ENCODE measurements at places on chromosomes 2 and 18.

DNA sequence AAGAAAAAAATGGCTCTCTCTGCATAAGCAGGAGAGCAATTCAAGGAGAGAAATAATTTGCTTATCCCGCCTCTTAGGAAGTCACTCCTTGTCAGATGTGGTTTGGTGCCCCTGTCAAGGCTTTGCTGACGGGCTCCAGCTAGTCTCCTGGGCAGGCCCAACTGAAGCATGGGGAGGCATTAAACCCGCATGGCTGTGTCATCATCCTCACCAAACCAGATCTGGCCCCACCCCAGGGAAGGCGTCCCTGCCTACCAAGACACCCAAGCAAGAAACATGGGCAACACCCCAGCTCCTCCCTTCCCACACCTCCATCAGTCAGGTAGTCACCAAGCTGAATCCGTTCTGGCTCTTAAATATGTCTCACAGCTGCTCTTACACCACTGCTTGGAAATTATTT, 108.0 kb downstream of the SGPP2 start:
- no peak for DNase-seq

- no peak for DNase-seq
Measured at GRCh38 chr2:47299555-47299954, 103.4 kb upstream of the MSH2 start.

DNA sequence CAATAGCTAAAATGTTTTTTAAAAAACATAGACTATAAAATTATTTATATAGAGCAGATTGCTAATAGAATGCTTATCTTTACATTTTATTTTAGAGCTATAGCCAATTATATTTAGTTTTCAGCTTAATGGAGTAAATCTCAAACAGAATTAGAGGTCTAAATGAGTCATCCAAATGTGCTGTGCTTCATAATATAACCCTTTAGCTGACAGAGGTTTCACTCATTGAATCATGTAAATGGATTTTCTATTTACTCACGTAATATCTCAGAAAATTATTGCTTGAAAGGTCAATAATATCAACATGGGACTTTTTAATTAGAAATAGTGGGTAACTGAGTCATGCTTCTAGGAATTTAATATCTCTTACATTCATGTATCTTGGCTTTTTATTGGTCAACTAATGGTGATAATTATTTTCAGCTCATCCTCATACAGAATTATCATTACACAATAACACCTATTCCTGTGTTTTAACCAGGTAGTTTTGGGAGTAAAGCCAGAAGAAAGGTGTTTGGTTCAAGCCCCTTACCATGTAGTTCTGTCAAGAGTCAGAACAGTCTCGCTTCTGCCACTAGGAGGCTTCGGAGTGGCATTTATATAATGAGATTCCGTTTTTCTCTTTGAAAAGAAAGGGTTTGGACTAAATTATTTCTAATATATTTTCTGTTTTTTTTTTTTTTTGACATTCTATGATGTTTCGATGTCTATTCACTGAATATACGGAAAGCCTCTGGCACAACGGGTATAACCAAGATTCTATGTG, 217.6 kb downstream of the CDH7 start:
- DNase-seq, result no peak

DNA sequence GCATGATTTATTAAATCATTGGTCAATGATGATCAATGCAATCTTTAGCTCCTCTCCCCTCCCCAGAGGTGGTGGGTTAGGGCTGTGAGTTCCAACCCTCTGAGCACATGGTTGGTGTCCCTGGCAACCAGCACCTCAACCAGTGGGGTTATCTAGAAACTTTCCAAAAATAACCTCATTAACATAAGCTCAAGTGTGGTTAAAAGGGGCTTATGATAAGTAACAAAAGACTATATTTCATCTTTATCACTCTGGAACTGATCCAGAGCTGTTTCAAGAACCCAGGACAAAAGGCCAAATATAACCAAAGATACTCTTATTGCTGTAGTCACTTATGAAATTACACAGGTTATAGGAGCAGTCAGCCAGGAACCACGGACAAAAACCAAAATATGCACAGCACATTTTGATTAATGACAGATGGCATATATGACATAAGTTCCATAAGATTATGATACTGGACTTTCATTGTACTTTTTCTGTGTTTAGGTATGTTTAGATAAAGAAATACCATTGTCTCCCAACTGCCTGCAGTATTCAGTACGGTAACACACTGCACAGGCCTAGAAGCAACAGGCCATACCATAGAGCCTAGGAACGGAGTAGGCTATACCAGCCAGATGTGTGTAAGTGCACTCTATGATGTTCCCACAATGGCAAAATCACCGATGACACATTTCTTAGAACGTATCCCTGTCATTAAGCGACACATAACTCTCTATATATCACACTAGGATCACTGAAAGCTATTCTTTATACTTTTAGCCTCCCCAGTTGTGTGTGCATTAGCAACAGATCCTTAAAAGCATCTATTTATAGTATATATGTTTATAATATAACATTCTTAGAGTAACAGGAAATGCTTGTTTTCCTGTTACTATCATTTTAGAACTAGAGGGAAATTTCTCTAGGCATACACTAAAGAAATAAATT, 31.9 kb downstream of the KIDINS220 start:
- DNase-seq, result no peak

- DNase-seq, result no peak
Measured at GRCh38 chr2:238060096-238060541, 682 bp upstream of the SCLY start.

DNA sequence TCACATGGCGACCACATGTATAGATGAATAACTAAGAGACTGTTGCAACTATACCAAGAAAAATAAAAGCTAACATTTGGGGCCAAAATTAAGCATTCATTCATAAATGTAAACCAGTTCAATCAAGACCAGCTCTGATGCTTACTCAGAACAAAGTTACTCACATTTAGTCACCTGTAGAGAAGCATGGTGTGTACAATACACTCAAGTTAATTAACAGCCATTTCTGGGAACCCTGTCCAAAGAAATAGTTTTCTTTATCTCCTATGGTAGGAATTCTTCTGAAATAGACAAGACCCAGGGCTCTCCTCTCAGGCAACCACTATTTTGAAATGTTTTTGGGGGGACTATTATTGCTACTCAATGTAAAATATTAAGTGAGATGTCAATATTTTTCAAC, 1.6 kb downstream of the SCN3A start:
- DNase-seq, result no peak

DNA sequence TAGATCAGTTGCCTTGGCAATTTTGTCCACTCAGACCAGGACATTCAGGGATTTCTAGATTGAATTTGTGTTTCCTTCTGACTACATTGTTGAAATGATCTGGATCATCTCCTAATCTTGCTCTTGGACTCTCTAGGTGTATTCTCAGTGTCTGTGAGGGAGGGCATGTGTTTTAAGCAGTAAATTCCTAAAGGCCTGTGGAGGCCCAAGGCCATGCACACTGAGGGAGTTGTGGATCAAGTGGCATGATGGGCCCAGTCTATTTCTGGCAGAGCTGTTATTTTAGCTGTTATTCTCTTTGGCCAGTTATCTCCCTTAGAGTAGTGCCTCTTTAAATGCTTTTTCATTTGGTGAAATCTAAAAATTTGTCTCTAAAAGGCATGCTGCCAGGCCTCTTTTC, 144.9 kb downstream of the RPIA start:
- DNase-seq, result no peak

DNA sequence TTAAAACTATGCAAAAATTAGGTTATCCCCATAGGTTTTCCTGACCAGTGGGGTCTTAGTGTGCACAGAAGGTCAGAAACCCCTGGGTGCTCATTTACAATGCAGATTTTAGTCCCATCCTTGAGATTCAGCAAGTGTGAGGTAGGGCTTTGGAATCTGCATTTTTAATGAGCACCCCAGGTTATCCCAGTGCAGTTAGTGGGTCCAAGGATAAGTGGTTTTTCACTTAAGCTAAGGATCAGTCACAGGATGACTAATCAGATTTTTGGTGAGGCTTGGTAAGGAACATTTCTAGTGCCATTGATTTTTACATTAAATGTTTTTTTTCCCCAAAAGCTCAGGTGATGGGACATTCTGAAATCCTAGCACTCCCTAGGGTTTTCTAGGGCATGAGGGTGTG, 50.7 kb upstream of the MGAT5 start:
- no peak for DNase-seq

DNA sequence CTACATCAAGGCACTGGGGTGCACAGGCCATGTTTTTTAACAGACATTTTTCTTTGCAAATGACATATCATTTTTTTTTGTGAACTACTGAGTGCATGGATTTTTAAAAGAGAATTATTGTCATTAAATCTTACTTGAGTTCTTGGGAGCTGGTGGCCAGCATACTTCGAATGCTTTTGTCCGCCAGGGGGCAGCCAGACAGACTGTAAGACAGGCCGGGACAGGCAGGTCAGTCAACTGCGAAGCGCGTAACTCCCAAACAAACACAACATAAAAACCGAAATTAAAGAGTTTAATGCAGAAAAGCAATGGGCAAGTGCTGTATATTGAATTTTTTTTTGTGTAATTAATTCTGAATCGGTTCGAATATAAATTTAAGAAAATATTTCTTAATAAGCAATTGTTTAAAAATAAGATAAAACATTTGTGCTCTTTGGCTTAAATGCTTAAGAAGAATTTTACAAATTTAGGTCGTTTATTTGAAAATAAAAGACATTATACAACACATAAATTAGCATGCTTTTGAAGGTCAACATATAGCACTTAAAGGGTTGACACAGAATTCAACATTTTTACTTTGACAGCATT, 142.2 kb upstream of the PXDN start:
- DNase-seq, result peak; percentile 19

GRCh38 chr2:215973954-215974699, 39.2 kb downstream of the MREG start:
- no peak for DNase-seq

- no peak for DNase-seq
Measured at GRCh38 chr2:151774506-151774905, 40.2 kb upstream of the NEB start.

Measured in activated CD4-positive, alpha-beta T cell treated with anti-CD3 and anti-CD28 coated beads, Interleukin-2, amount 50 U/mL, for 1 hour (primary cell).